ENCODE measurements at places on chromosomes 12 and 14.

DNA sequence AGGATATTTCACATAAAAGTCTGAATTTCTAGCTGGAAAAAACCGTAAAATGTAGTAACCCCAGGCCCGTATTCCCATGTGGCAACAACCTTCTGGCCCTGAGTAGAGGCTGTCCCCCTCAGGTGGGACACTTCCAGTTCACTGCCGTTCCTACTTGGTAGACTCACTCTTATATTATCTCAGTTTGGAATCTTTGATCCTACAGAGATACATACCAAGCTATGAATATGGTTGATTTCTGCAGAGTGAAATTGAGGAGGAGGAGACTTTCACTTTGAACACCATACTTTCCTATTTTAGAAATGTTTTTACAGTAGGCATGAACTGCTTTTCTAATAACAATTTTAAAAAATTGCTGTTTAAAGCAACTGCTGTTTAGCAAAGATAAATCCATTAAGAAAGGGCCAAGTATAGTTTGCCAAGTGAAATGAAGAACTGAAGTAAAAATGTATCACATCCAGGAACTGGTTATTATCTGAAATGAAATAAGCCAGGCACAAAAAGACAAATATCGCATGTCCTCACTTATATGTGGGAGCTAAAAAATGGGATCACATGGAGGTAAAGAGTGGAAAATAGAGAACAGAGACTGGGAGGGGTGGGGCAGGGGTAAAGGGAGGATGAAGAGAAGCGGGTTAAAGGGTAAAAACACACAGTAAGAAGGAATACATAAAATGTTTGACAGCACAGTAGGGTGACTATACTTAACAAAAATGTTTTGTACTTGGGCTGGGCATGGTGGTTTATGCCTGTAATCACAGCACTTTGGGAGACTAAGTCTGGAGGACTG is 92.8 kb upstream of the METAP2 start:
- DNase-seq, result no peak

GRCh38 chr12:89325495-89325894 is 26.8 kb downstream of the DUSP6 start:
- DNase-seq, result no peak

- no peak for DNase-seq
Measured at GRCh38 chr12:104520242-104520900, 63.6 kb downstream of the CHST11 start.

DNA sequence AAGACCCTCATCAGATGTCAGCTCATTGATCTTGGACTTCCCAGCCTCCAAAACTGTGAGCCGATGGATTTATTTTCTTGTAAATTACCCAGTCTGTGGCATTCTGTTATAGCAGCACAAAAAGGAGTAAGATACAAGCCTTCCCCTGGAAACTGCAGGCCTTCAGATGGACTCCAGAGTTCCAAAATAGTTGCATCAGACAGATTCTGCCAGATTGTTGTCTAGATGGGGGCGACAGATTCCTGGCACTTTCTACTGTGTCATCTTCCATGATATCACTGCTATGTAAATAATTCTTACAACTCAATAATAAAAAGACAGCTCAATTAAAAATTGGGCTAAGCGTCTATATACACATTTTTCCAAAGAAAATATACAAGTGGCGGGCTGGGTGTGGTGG is 17.2 kb upstream of the MARK3 start:
- DNase-seq, result no peak

GRCh38 chr12:89650239-89650638 is 58.4 kb downstream of the ATP2B1 start:
- DNase-seq, result no peak

DNA sequence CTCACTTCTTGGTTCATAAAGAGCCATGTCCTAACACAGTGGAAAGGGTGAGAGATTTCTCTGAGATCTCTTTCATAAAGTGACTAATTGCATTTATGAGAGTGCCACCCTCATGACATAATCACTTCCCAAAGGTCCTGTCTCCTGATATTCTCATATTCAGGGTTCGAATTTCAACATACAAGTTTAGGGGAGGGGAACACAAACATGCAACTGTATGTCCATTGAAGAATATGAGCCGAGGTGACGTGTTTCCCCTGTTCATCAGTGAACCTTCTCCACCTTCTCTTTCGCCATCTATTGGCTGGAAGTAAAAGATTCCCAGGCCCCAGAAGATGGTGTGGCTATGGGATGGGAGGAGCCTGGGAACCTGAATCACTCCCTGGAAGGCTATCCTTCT is 354.2 kb upstream of the ATP2B1 start:
- DNase-seq, result no peak
